ENCODE measurements at places on chromosomes 16 and 17.

GRCh38 chr17:38324772-38325171 is 19.0 kb downstream of the GPR179 start:
- DNase-seq = no peak

DNA sequence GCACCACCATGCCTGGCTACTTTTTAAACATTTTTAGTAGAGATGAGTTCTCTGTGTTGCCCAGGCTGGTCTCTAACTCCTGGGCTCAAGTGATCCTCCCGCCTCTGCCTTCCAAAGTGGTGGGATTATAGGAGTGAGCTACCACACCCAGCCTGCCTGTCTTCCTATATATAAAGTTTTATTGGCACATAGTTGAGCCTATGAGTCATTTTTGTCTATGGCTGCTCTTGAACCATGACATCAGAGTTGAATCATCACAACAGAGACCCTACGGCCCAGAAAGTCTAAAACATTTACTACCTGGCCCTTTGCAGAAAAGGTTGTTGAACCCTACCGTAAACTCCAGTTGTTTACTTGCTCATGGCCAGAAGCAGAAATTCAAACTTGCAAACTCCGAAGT is 7.9 kb downstream of the SEPTIN12 start:
- DNase-seq = no peak

DNA sequence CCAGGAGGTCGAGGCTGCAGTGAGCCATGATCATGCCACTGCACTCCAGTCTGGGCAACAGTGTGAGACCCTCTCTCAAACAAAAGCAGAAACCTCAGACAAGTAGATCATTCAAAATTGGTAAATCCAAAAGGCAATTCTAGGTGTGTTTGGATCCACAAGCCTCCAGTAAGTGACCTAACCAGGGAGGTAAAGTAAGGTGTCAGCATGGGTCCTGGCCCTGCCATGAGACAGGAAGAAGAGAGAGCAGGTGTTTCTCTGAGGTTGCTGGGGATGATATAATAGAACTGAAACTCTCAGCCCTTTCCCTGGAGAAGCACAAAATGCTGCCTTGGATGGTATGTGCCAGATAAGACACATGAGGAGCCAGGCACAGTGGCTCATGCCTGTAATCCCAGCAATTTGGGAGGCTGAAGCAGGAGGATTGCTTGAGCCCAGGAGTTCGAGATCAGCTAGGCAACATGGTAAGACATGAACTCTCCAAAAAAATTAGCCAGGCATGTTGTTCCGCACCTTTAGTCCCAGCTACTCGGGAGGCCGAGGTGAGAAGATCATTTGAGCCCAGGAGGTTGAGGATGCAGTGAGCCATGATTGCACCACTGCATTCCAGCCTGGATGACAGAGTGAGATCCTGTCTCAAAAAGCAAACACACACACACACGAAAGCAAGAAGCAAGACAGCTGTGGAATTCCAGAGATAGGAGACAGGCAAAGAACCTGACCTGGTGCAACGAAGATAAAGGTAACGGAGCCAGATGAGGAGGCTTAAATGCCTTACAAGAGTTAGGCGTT is 6.5 kb downstream of the TM4SF5 start:
- DNase-seq = no peak

- no peak for DNase-seq
These were observed 101.9 kb downstream of the PCTP start for GRCh38 chr17:55852734-55853133.

DNA sequence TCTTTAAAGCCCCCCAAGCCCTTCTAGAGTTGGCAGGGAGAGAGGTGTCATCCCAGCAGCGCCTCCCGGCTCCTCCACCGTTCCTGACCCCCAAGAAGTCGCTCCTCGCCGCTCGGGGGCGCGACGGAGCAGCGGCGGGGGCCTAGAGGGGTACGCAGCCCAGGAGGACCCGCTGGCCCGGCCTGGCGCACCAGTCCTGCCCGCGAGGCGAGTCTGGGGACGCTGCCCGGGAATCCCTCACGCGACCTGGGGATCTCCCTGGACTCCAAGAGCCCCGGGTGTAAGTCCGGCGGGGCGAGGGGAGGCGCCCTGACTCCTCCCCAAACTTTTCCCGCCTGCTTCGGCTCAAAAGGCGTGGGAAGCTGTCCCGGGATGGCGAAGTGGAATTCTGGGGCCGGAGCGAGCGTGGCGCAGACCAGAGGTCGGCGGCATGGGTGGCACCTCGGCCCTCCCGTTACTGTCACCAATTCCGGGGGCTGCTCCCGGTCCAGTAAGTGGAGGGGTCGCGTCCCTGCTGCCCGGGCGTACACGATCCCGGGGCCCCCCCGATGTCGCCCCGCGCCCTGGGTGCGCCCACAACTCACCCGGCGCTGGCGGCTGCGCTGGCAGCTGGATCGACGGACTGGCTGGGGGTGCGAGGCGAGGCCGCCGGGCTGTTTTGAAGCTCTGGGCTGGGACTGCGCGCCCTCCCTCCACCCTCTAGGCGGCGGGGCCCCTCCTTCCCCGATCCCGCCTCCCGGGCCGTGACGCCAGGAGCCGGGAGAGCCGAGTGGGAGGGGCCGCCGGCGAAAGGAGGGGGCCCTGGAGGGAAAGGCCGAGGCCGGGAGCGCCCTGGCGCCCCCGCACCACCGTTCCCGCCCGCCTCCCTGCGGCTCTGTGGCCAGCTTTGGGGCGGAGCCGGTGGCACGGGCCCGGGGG is at the start of gene EMP2:
Gene EMP2 (minus strand): TSS at position 634 of the 918 bp plus-strand sequence. CDS start 32,981 bp downstream, outside the sequence.
- no peak for DNase-seq

- no peak for DNase-seq
These were observed 82.3 kb downstream of the ARHGAP23 start for GRCh38 chr17:38510421-38511149.

Data from vagina (tissue), 2 donors.